ENCODE measurements at places on chromosomes 3 and 15.

DNA sequence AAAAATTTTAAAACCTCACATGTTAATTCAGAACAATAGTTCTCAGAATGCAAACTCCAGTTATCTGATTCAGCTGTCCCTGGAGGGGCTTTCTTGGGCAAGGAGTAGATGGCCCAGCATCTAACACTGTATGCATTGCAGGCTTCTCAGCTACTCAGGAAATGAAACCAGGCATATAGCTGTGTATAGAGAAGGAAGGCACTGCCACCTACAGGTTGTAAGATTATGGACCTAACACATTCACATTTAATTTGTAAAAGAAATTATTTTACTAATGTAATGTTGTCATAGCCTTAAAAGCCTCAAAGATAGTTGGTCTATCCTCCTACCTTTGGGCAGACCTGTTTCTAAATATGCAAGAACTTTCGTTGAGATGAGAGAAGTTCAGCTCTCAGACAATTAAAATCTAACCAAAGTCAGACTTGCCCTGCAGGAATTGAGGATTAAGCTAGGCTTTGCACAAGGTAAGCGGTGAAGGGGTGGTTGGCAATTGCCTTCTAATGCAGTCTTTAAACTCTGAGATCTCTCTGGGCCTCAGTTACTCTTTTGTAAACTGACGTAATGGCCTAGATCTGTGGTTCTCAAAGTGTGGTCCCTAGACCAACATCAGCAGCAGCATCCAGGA is 132.8 kb upstream of the SLC24A5 start:
- DNase-seq = peak; percentile 55

DNA sequence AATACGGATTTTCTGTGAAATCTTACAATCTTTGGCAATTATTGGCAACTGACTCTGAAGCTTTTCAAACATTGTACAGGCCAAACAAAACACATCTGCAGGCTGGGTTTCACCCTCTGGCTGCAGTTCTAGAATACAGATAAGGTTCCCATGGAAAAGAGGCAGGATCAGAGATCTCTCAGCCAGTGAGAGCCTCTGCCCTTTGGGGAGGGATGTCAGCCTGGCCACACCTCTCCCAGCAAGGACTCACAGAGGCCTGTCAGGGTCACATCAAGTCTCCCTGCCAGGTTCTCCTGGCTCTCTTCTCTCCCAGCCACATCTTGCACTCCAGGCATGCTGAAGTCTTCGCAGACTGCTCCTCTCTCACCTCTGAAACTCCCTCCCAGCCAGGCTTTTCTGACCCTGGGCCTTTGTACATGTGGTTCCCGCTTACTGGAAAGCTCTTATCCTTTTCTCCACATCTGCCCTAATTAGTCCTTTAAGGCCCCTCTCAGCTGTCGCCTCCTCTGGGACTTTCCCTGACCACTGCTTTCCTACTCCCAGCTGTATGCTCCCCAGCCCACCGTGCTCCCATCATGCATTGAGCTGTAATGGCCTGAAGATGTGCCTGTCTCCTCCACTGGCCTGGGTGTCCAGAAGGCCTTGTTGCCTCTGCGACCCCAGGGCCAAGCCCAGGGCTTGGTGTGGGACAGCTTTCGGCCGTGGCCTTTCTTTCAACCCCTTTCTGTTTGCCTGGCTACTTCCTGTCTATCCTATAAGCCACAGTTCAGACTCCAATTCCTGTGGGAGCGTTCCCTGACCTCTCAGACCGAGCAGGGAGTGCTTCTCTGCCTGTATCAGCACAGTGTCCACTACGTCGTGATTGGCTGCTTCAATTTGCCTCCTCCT is 4.3 kb downstream of the RBP1 start:
- DNase-seq = no peak

DNA sequence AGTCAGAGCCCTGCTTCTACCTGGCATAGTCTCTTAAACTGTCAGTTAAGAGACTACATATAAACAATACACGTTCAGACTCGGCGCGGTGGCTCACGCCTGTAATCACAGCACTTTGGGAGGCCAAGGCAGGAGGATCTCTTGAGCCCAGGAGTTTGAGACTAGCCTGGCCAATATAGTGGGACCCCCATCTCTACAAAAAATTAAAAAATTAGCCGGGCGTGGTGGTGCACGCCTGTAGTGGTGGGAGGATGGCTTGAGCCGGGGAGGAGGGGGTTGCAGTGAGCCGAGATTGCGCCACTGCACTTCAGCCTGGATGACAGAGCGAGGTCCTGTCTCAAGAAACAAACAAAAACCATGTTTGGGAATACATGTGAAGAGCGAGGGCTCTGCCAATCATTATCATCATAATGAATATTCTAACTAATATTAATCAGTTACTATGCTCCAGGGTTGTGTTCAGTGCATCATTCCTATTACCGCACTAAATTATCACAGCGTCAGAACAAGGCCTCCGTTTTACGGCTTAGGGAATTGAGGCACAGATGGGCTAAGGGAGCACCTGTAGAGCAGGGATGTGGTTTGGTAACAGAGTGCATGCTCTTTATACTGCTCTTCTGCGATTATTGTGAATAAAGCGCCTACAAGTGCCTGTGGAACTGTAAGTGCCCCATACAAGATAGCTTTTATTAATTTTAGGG is 844 bp upstream of the UQCC5 start:
- no peak for DNase-seq

DNA sequence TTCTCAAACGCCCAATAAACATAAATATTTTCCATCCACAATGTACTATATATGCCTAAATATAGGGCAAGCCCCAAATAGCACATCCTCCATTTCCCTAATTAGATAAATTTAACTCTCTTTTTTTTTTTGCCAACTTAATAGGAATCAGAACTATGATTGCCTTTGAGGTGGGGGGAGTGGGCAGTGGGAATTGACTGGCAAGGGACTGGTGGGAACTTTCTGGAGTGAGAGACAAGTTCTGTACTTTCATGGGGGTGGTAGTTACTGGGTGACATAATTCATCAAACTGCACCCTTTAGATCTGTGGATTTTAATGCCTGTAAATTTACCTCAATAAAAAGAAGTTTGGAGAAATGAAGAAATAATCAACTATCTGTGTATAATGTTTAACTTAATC is 88.2 kb upstream of the CTDSPL start:
- DNase-seq = no peak

GRCh38 chr3:45387171-45387570 is 1.2 kb upstream of the LARS2 start:
- DNase-seq = no peak

DNA sequence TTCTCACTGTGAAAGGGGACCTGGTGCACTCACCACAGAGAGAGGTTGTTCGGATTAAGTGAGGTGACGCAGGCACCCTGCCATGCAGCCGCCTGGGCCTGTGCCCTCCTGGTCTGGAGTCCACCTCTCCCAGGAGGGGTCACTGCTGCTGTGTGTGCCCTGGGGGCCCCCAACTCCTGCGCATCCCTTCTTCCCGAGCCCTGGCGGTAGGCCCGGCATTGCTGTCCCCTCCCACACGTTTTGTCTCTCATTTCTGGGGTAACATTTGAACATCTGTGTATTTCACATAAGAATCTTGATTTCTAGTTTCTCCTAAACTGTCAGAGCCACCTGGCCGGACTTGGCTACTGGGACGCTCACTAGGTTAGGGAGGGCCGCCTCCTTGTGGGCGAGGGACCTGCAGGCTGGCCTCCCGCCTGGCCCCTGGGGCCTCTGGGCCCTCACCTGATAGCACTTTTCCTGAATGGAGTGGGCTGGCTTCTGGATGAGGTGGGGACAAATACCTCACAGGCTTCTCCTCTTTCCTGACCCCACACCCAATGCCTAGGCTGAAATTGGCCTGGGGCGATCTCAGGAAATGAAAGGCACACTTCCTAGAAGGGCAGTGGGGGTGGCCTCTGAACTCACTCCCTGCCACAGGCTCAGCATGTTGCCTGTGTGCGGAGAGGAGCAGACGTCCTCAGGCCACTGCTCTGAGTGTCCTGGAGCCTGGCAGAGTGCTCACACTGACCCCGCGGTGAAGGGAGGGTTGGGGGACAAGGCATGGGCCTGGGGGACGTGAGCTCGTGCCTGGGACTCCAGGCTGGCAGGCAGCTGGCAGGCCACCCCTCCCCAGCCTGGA is 104.2 kb upstream of the PRR23E start:
- DNase-seq = no peak

GRCh38 chr3:58042947-58043707 is 34.9 kb downstream of the FLNB start:
- DNase-seq = no peak

DNA sequence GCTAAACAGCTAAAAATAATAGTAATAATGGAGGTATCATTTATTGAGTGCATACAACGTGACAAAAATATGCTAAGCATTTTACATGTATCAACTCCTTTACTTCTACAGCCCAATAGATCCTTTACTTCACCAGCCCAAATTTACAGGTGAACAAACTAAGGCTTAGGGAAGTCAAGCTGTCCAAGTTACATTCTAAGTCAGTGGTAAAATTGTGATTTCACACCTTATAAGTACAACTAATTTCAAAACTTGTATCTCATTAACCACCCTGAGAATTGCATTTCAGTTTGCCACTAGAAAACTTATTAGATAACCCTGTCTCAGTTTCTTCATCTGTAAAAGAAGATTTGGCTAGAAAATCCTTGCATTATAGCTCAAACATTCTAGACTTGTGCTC is 10.7 kb downstream of the SLC33A1 start:
- no peak for DNase-seq

DNA sequence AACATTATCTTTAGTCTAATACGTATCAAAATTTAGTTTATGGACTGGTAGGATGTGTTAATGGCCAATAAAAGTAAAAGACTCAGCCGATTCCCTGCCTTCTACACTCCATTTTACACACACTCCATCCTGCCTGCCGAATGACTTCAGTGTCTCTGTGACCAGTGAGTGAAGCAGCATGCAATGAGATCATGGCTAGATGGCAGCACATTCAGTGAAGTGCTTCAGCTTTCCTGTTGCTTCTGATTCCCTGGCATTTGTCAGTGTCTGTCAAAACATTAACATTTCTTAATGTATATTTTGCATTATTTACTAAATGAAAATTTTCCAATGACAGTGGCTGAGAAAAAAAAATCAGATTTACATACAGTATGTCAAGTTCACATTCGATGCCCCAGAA is 412.0 kb downstream of the FHIT start:
- DNase-seq = no peak

DNA sequence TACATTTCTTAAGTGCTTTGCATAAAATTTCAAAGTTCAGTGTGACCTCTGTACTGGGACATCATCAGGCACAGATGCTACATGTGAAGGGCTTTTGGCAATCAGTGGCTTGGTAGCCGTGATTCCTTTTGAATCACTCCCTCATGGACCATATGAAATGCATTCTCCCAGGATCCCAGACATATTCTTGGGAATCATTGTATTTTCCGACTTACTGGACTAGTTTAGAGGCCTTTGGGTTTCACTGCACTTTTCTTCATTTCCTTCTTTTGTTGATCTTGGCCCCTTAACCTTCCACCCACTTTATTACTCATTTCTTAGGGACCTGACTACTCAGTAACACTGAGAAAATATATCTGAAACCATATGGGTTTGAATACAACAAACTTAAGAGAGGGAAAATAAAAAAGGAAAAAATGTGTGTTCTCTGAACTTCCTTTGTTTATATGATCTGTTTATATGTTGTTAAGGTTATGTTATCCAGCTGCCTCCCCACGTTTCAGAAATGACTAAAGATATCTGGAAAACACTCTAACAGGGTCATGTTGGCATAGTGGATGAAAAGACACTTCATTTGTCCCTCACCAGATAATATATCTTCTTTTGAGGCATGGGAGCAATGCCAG is 35.1 kb downstream of the HMG20A start:
- peak; percentile 69 for DNase-seq

GRCh38 chr3:156782921-156783320 is 43.2 kb upstream of the LEKR1 start:
- no peak for DNase-seq
